ENCODE measurements at places on chromosomes 4 and X. TPM values are rescaled to one million over a fixed set of nuclear protein-coding genes. Genes with fewer than 3 reads are reported as not detected.

- H3K4me1 ChIP-seq = peaks cover 11% of the 10 kb centered on the region
- H3K27ac ChIP-seq = peak within 1 kb of the TSS; percentile 82
- no peaks in the 10 kb centered on the region for H3K27me3 ChIP-seq
- no peaks in the 10 kb centered on the region for H3K36me3 ChIP-seq
- DNase-seq = peak; percentile 68
Measured at GRCh38 chrX:129540068-129540653, at the start of gene OCRL. Gene OCRL, plus strand, starts transcription at chrX:129540259. Its CDS starts 181 bp downstream, at chrX:129540440.

- no peaks in the 10 kb centered on the region for H3K27me3 ChIP-seq
- peak overlapping the region; percentile 44 for H3K27ac ChIP-seq
- H3K36me3 ChIP-seq = no peaks in the 10 kb centered on the region
Measured at GRCh38 chrX:46953597-46953996, 41.4 kb downstream of the JADE3 start.

DNA sequence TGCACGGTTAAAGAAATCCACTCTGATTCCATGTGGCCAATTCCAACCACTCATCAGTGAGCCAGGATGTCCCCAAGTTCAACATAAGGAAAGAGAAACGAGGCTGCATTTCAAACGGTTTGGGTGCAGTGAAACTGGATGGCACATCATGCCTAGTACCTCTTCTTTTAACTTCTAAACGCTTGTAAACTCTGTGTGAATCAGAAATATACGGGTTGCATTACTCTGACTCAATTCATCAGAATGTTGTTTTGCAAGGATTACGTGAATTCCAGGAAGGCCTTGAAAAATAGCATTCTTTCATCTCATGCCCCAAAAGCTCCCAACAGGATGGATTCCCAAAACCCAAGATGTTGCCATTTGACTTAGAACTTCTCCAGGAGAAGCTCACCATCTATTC lies 270.4 kb downstream of the LDB2 start:
- H3K36me3 ChIP-seq = no peaks in the 10 kb centered on the region
- no peak overlapping the region for H3K27ac ChIP-seq
- peaks cover 19% of the 10 kb centered on the region for H3K4me1 ChIP-seq
- H3K4me3 ChIP-seq = no peak overlapping the region
- DNase-seq = no peak

DNA sequence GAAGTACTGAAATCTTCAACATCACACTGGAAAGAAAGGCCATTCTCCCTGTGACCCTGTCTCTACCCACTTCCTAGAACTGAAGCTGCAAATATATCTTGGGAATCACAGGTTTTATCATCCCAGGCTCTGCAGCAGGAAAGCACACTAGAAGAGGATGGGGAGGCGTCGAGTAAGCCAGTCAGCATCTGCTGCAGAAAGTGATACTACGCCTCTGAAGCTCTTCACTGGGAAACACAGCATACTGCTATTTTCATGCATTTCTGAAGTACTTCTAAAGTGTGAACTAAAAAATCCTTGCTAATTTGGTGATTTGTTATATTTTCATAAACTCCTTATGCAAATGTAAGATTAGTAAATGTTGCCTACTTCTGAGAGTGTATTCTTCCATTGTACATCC lies 29.1 kb downstream of the RAB33B start:
- H3K27ac ChIP-seq = no peak overlapping the region
- H3K36me3 ChIP-seq = no peaks in the 10 kb centered on the region
- no peaks in the 10 kb centered on the region for H3K27me3 ChIP-seq

- H3K4me1 ChIP-seq = peaks cover 77% of the 10 kb centered on the region
- no peak for DNase-seq
- no peaks in the 10 kb centered on the region for H3K27me3 ChIP-seq
- H3K36me3 ChIP-seq = no peaks in the 10 kb centered on the region
Measured at GRCh38 chrX:63746278-63746677, 38.7 kb downstream of the ARHGEF9 start.

DNA sequence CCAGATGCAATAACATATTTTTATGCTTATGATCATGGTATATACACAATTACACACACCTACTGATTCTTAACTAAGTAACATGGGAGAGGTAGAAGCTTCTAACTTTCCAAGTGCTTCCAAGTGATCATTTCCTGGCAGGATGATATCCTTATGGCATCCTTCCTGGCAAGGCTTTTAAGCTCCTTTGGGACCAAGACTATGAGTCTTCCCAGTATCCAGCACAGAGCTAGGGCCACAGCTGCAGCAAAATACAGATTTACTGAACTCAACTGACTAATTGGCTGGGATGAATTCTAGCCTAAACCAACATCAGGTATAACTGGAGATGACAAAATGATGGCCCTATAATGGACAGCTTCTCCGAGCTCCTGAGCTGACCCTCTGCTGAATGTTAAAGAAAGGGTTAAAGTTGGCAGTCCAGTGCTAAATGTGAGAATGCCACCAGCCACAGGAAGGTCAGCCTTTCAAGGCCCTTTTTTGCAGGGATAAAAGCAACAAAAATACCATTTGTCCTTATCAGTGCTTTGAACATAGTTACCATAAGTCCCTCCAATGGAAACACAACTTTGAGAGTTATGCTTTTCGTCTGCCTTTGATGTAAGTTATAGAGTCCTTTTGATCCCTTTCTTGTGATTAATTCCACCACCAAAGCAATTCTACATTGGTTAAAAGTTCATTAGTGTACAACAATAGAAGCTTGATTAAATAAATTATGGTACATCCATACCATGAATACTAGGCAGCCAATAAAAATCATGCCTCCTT lies 73.4 kb downstream of the MGST2 start:
- no peak for DNase-seq
- H3K36me3 ChIP-seq = no peaks in the 10 kb centered on the region
- H3K27me3 ChIP-seq = no peaks in the 10 kb centered on the region
- H3K4me3 ChIP-seq = no peak overlapping the region

GRCh38 chrX:21748235-21748634 lies 9.7 kb downstream of the SMPX start:
- H3K27ac ChIP-seq = no peak overlapping the region
- H3K27me3 ChIP-seq = no peaks in the 10 kb centered on the region
- no peak for DNase-seq

GRCh38 chr4:177451108-177451500 lies 8.9 kb upstream of the AGA start:
- H3K4me1 ChIP-seq = no peaks in the 10 kb centered on the region
- DNase-seq = no peak
- H3K27me3 ChIP-seq = no peaks in the 10 kb centered on the region
- no peak overlapping the region for H3K27ac ChIP-seq
- no peaks in the 10 kb centered on the region for H3K36me3 ChIP-seq

DNA sequence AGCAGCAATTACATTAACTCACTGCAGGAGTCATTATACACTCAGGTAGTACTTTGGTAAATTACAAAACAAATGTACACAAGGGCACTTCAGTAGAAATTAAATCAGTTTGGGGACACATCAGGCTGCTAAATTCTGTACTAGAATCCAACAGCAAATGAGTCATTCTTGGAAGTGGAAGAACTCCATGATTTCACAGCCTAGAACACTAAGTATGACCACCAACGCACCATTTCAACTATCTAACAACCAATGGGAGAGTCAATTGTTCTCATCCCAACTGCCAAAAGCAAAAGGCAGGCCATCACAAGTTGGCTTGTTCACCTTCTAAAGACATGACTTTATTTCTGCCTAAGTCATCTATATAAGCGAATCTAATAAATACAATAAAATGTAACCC lies 26.6 kb downstream of the PPM1K start:
- H3K27ac ChIP-seq = no peak overlapping the region
- no peaks in the 10 kb centered on the region for H3K27me3 ChIP-seq
- peaks cover 19% of the 10 kb centered on the region for H3K36me3 ChIP-seq
- H3K4me1 ChIP-seq = no peaks in the 10 kb centered on the region
- no peak for DNase-seq

DNA sequence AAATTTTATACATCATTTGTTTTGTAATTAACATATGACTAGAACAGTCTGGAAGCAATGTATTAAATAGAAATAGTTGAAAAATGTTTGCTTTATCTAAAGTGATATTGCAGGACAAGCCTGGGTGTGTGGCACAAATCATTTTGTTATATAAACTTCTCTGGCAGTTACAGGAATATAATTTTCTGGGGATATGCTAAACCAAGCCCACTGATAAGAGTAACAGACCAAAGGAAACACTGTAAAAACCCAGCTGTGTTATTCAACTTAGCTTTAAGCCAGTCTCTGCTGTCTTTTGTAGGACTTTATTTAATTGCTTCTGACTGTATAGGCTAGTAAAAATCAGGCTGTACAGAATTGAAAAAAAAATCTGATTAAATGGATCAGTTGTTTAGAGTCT lies 156.2 kb downstream of the NR3C2 start:
- H3K36me3 ChIP-seq = no peaks in the 10 kb centered on the region
- no peak overlapping the region for H3K4me3 ChIP-seq
- H3K27me3 ChIP-seq = no peaks in the 10 kb centered on the region
- no peak for DNase-seq
- no peak overlapping the region for H3K27ac ChIP-seq
- H3K4me1 ChIP-seq = peaks cover 88% of the 10 kb centered on the region

DNA sequence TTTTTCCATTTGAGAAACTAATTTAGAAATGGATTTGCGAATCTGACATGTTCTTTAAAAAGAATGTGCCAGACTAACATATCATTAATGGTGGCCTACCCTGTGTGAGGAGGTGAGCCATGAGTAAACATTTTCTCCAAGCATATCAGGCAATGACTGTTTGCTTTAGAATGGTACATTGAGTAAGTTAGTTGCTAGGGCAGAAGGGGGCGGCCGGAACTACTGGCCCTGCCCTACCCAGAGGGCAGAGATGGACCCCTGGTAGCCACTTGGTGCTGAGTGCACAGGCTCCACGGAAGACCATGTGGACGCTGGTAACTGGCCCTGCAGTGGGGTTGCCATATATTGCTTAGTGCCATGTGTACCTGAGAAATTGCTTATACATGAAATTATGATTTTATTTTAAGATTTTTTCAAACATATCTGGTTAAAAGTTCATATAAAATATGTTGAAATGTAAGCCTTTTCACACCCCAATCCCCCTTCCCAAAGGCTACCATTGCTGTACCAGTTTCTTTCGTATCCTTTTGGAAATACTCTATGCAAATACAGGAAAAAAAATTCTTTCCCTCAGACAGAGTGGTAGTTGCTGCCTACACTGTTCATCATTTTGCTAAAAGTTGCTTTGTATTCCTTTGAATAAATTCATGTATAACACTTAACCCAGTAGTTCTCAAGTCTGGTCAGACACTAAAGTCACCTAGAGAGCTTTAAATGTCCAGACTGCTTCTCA lies 8.8 kb downstream of the FNIP2 start:
- peak overlapping the region; percentile 81 for H3K27ac ChIP-seq
- no peaks in the 10 kb centered on the region for H3K36me3 ChIP-seq
- no peak for DNase-seq
- peaks cover 90% of the 10 kb centered on the region for H3K4me1 ChIP-seq
- no peaks in the 10 kb centered on the region for H3K27me3 ChIP-seq

The SLC9B1 gene
- total RNA-seq = 0.55 TPM

The PCDH18 gene
- 3.4 TPM for total RNA-seq

The NHS gene
- 1.0 TPM for total RNA-seq

The FOXR2 gene
- not detected for total RNA-seq

The CPE gene
- 43.2 TPM for total RNA-seq

Data from left ventricle myocardium inferior (tissue), 1 donor.